ENCODE measurements at places on chromosomes 7 and 10.

- DNase-seq: no peak
Observed at GRCh38 chr10:16612115-16612980, 90.7 kb upstream of the C1QL3 start.

GRCh38 chr7:100167912-100168323 lies 499 bp downstream of the GAL3ST4 start:
- no peak for DNase-seq

DNA sequence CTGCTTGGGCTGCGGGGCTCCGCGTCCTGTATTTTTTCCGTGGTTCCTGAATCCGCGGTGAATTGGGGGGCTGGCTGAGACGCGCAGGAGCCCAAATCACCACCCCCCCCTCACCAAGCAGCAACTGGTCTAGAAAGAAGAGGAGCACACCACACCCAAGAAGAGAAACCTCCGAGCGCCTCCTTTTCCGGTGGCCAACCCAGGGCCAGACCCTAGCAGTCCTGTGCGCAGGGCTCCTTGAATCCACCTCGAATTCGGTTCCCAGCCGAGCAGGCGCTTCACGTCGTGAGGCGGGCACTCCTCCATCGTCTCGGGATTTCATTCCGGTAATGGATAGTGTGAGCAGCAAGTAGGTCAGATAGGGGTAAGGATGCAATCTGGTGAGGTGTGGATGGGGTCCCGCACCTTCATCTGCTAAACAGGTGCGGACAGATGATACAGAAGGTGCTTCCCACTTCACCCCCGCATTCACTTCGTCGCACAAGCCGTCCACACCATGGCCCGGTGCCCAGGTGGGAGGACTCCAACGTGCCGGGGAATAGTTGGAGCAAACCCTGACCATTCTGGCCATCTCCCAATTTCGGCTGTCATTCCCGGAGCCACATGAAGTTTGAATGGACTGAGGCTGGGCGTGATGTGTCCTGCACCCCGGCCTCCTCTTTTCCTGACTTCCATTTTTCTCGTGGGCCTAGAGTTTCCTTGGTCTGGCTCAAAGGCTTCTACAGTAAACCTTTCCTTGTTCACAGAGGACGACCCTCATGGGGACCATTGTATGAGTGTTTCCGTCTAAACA lies 19.8 kb upstream of the ZNF273 start:
- DNase-seq: no peak

DNA sequence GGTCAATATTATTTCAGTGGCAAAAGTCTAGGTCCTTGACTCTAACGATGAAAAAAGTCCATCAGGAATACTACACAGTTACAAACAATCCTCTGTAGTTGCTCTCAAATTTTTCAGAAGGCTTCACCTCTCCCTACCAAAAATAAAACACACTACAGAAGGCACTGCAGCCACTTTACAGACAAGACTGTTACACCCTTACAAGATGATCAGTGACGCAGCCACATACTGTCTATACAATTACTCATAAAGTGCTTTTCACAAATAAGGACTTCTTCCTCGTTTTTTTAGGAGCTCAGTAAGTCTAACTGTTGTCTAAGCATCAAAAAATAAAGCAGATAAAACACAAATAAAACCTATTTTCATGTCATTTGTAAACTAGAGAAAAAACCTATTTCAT lies 27.1 kb downstream of the NDUFB2 start:
- no peak for DNase-seq

Data from stimulated activated CD4-positive, alpha-beta T cell treated with anti-CD3 and anti-CD28 coated beads, Interleukin-1b, Interleukin-23, amount 100 ng/mL, for 48 hours (primary cell).